RKO (cell line): ENCODE measurements at places on chromosomes 2 and 18.

DNA sequence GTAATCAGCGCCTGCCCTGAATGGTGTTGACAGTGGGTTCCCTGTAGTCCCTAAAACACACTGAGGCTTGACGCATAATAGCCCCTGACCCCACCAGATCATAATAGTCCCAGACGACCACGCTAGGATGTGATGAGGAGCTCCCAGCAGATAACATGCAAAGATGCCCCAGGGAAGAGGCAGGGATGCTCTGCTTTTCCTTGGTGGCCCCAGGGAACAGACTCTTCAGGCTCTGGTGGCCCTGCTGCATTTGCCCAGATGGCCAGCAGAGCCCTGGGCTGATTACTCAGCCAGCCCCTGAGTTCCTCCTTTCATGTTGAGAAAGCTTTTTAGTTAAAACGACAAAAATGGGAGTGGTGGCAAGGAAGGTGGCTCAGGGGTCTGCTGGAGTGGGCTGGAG is 5.9 kb upstream of the NCKAP5 start:
- DNase-seq, result no peak

GRCh38 chr2:163662141-163662780 is 73.5 kb downstream of the FIGN start:
- no peak for DNase-seq

DNA sequence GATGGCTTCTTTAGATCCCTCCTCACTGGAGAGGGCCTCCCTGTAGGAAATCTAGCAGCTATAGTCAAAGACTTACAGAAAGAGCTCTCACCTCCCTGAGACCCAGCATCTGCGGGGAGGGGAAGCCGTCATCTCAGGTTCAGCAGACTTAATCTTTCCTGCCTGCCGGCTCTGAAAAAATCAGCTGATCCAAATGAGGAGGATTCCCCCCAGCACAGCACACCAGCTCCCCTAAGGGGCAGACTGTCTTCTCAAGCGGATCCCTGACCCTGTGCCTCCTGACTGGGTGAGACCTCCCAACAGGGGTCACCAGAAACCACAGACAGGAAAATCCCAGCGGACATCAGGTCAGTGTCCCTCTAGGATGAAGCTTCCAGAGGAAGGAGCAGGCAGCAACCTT is 601.9 kb downstream of the CNTNAP5 start:
- no peak for DNase-seq

DNA sequence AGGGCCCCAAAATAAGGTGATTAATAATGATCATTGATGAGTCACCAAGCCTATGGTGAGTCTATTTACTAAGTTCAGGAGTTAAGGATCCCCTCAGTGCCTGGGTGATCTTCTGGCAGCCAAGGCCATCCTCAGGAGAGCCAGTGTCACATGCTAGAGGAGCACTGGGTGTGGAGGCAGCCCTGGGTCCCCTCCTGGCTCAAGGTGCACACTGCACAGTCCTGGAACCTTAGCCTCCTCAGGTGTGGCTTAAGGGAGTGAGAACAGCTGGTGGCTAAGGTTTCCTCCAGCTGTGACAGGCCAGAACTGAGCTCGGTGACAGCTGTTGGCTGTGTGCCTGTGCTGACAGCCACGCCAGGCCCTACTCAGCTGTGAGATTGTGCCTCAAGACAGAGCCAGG is 52.1 kb upstream of the ACAA2 start:
- peak; percentile 21 for DNase-seq

GRCh38 chr2:197873293-197873701 is 68.9 kb downstream of the PLCL1 start:
- no peak for DNase-seq

GRCh38 chr2:240794178-240794721 is 25.8 kb downstream of the KIF1A start:
- DNase-seq, result no peak

DNA sequence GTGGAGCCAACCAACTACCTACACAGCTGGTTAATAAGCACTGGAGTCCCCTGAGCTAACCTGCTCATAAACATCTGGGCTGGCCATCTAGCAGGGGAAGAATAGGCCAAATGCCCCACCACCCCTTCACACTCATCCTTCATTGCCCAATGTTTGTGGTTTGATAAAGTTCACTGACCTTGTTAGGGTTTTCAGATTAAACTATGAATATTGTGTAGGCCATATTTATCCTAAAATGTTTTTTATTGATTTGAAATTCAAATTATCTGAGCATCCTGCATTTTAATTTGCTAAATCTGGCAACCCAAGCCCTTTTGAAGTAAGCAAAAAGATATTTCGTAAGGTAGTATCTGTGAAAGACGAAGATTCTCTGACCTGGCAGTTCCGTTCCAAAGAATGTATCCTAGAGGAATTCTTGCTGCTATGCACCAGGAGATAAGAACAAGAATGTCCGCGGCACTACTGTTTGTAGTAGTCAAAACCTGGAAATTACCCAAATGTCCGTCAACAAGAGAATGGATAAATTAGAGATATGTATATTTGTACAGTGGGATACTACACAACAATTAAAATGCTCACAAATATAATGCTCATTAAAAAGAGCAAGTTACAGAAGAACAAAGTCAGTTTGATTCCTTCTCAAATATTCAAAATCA is 5.8 kb upstream of the TLK1 start:
- no peak for DNase-seq
